ENCODE measurements at places on chromosomes 12 and 14.
A peak's percentile ranks its signal among the peaks of the same experiment; 100 is the strongest.

DNA sequence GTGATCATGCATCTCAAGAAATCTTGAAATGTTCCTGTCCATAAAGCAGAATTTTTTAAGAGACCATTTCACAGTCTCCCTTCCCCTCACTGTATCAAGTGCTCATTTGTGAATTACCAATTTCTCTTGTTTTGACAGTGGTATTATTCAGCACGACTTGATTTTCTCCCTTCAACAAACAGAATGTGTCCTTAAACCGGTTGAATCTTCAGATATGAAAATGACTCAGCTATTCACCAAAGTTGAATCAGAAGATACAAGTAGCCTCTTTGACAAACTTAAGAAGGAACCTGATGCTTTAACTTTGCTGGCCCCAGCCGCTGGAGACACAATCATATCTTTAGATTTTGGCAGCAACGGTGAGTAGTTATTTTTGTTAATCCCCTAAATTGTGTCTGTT lies 25.5 kb upstream of the SNAPC1 start:
- no peak for DNase-seq

DNA sequence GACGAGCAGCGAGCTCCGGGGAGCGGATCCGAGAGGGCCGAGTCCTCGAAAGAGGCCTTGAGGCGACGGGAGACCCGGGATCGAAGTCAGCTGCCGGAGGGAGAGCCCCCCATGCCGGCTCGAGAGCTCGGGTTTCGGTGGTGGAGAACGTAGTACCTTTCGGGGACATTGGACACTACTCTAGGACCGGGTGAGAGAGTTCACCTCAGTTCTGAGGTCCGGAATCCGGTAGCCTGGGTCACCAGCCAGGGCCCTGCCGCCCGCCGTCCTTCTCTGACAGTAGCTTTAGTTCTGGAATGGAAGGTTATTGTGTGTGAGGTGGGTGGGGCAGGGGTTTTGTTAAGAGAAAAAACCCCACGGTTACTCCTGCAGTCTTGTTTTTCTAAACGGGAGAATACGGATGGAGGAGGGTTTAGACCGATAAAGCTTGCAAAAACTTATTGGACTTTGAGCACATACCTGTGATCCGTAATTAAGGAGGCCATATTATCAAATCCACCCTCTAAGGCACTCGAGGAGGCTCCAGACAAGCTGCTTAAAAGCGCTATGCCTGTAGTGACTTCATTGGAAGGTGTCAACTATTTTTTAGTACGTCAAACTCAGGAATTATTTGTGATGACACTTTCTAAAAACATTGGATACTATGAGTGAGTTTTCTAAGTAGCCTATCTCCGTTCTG lies 765 bp downstream of the SCYL2 start:
- DNase-seq = peak; percentile 14

- DNase-seq = peak; percentile 77
Measured at GRCh38 chr12:124771462-124772288, 92.0 kb downstream of the SCARB1 start.

DNA sequence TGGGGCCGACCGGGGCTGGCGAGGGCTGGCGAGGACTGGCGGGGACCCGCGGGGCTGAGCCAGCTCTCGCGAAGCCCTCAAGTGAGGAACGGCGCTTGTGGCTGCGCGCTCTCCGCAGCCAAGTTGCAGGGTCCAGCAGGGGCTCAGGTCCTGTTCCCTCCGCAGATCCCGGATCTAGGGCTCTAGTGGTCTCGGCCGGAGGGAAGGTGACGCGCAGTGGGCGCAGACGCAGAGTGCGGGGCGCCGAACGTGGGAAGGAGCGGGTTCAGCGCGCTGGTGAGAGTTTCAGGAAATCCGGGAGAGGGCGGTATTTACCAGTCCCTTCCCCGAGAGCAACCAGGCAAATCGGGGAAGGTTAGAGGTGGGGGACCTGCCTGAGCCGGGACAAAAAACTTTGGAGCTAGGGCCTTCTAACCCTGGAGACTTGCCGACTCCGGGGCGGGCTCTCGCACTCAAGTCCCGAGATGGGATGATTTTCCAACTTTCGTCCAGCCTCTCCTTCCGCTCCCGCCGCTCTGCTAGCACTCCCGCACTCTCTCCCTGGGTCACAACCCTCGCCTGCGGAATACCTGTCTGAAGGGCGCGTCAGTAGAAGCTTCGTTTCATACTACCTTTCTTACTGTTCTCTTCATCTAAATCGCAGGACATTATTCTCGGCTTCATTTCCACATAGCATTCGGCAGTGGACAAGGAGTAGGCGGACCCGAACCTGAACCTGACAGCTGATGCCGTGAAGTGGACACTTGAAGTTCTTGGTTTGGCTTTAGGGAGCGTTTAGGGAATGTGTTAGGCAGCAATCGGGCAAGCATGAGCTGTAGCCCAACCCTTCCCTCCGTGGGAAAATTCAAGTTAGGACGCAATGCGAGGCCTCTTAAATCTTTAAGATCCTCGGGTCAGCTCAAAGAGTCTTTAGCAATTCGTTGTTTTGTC lies 13.6 kb upstream of the PAX9 start:
- peak; percentile 67 for DNase-seq

GRCh38 chr12:116274551-116275375 lies 2.7 kb downstream of the MED13L start:
- no peak for DNase-seq

DNA sequence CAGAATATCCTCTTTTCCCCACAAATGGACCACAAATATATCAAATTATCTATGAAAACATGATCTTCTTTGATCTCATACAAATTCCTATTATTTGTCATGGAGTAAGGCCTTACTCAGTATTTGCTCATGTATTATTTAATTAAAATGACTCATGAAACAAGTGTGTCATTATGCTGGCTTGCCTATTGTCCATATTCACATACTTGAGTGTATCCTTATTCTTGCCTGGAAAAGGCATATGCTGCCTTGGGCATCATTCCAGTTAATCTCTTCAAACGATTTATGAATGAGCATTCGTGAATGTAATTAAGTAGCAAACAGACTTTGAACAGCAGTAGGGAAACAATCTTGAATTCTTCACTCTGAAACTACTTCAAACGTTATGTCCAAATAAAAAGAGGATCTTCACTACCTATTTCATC lies 22.6 kb upstream of the SNRPF start:
- DNase-seq = no peak

DNA sequence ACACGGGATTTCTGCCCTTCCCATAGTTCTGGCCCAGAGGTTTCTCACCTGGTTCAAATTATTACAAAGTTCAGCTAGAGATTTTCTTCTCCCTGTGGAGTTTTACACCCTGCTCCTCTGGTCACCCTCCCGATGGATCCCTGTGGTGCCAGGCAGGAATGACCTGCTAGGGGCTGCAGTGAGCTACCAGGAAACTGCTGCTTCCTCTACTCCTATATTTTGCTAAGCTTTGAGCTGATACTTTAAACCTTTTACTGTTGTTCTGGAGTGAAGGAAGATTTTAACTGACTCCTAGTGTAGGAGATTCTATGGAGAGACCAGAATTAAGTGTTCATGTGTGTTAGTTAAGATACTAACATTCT lies 30.4 kb upstream of the LRIG3 start:
- no peak for DNase-seq

DNA sequence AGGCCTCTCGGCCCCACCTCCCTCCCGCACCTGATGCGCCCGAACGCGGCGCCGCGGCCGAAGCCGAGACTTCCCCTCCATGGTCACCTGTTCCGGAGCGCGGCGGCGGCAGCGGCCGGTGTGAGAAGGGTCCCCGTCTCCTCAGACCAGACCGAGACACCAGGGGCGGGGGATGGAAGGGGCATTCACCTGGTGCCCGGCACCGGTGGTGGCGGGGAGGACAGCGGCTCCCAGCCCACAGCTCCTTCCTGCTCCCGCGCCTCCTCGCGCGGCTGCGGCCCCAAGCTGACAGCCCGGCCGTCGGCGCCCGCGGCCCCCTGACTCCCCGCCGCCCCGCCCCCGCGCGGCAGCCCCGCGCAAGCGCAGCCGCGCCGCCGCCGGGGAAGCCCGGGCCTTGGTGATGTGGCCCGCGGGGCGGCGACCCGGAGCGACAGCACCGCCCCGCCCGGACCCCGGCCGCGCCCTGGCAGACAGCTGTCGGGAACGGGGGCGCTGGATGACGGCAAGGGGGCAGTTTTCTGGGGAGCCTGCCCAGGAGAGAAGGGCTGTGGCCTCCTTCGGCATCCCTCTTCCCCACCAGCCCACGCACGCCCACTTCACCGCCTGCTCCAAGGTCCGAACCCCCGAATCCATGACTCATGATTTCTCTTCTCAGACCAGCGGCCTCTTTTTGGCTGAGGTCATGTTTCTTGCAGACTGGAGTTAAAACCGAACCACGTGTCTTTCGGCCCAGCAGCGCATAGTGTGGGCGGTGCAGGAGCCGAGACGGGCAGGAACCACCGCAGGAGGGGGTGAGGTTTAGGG lies at the start of gene SLC41A2:
SLC41A2 (minus strand) TSS at position 290 of the 804 bp plus-strand sequence. CDS start 29,763 bp downstream, outside the sequence.
- DNase-seq = peak; percentile 93

DNA sequence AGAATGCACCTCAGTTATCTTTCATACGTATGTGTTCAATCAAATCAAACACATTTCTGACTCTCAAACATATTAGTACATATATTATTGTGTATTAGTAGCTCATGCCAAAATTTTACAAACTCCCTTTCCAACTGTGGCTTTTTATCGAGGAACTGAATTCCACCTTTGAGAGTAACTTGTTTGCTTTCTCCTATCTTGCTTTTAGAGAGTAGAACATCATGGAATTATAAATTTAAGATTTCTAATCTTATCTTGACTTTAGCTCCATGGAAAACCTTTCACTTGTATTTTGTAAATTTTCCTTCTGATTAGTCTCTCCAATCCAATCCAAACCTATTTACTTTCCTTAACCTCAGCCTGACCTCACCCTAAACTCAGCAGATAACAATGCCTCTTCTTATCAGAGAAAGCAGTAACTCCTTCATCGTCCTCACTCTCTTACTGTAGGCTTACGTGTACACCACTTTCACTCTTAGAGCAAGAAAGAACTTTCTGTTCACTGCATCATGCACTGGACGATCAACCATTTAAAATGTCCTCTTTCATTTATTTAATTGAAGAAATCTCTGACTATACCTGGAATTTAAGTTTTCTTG lies 164.5 kb downstream of the TMTC3 start:
- no peak for DNase-seq
